T47D (cell line): ENCODE measurements at places on chromosomes 4 and X.
A peak's percentile ranks its signal among the peaks of the same experiment; 100 is the strongest.

- no peak for DNase-seq
Observed at GRCh38 chr4:58050439-58050838, 940.3 kb upstream of the IGFBP7 start.

GRCh38 chr4:5942947-5943346, 50.1 kb upstream of the CRMP1 start:
- no peak for DNase-seq

- no peak for DNase-seq
Observed at GRCh38 chrX:96752781-96753180, 68.1 kb downstream of the DIAPH2 start.

- no peak for DNase-seq
Observed at GRCh38 chrX:567891-568290, 62.7 kb upstream of the SHOX start.

DNA sequence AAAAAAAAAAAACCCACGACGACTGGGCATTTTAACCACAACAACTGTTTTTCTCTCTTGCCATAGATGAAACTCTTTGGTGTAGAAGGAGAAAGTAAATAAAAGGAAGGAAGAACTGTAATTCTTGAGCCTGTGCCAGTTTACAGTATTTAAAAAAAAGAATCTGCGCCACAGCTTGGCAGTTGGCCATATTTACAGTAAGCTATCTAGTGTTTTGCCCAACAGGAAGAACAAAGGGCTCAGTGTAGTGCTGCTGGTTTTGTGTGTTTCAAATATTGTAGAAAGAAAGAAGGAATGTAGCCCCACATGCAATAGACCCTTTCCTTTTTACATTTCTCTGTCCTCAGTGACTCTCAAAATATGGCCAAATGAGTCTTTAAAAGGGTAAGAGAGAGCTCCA, 66.1 kb downstream of the NR3C2 start:
- peak; percentile 67 for DNase-seq

GRCh38 chr4:62460329-62460728, 1260.2 kb downstream of the ADGRL3 start:
- DNase-seq = no peak

- DNase-seq = no peak
Observed at GRCh38 chr4:122747068-122747467, 14.6 kb downstream of the BBS12 start.

DNA sequence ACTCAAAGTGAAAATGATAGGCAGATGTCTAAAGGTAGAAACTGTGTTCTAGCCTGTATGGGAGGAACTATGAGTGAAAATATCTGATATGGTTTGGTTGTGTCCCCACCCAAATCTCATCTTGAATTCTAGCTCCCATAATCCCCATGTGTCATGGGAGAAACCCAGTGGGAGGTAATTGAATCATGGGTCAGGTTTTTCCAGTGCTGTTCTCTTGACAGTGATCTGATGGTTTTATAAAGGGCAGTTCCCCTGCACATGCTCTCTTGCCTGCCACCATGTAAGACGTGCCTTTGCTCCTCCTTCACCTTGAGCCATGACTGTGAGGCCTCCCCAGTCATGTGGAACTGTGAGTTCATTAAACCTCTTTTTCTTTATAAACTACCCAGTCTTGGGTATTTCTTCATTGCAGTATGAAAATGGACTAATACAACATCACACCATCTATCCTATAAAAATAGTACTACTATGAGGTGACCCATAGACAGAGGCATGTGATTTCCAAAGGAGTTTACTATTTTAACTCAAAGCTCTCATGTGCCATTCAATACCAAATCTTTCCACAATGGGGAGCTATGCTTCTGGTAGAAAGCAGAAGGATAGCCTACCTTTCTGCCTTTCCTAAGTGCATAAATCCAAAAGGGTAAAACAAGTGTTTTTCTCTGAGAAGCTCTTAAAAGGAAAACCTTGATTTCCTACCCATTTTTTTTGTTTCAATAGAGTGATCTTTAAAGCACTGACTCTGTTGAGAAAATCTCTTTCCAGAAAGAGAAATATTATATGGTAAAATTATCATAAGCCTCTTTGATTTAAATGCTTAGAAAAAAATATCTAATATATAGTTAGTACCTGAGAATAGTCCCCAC, 38.8 kb downstream of the SEC31A start:
- peak; percentile 52 for DNase-seq

GRCh38 chr4:89000844-89001360, 56.1 kb downstream of the FAM13A start:
- DNase-seq = peak; percentile 9

- peak; percentile 36 for DNase-seq
Observed at GRCh38 chrX:110665223-110666002, 130.2 kb downstream of the CHRDL1 start.

DNA sequence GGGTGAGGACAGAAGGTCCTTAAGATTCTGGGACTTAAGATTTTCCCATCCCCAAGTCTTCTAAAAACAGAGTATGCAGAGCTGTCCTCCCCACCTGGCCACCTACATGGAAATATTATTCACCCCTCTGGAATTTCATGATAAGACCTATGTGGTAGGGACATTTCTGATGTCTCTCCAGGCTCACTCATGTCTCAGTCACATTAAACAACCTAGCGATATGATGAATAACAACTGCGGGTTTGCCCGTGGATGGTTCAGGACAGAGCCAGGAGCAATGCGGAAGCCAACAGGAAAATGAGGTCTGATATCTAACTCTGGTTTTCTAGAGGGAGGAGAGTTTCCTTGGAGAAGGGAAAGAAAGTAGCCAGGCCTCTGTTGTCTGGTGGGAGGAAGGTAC, 47.4 kb downstream of the TEX13A start:
- DNase-seq = no peak

DNA sequence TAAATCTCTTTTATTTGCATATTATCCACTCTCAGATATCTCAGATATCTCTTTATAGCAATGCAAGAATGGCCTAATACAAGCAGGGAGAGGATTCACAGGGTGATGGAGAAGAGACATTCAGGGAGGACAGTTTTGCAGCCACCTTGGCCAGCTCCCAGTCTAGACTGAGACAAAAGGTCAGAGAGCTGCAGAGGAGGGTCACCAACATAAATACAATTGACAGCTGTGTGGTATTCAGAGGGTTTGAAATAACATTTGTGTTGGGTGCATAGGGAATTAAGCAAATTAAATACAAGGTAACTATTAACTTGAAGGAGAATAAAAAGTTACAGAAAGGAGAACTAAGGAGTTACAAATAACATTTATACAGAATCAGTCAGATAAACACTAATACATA, 189.5 kb upstream of the TAPT1 start:
- DNase-seq = no peak

DNA sequence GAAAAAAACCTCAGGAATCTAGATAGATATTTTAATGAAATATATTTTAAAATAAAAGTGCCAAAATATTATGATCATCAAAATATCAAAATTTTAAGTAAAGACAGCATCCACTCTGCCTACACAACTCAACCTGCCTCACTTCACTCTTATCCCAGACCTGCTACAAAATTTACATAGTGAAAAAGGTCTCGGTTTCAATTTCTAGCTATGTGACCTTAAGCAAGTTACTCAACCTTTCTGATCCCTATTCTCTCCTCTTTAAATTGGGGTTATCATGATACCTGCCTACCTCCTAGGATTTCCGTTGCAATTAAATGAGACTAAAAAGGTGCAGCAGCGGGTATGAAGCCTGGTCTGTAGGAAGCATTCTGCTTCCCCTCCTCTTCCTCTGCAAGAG, 72.9 kb downstream of the FAM114A1 start:
- no peak for DNase-seq

GRCh38 chr4:56182356-56182755, 204.9 kb downstream of the AASDH start:
- no peak for DNase-seq

DNA sequence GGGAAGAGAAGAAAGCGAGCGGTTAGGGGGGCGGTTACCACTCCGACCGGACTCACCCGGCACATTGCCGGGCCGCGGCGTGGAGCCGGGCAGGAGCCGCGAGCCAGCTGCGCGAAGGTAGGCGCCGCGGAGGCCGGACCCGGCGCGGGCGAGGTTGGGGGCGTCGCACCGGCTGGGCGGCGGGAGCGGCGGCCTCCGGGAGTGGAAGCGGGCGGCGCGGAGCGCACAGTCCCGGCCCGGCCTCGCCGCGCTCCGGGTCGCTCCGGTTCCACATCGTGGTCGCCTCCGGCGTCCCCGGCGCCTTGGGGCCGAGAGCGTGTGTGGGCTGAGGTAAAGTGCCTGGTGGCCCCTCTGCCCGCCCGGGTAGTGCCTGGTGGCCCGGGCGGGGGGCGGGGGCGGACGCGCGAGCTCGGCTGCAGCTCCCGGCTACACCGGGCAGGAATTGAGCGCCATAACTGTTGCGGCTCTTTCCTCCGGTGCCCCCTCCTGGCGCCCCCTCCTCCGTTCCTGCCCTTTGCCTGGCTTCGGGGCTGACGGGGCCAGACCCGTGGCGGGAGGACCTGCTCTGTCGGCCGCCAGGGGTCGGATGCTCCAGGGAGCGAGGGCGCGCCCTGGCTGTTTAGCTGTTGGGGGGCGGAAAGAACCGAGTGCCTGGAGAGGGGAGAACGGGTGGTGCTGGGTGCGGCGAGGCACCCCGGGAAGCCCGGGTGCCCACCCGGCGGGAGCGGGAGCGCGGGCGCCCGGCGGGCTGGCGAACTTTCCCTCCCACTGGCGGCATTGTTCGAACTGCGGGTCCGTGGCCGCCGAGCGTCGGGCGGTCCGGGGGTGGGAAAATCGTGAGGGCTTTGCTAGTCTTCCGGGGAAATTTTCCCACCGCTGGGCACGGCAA, 626 bp downstream of the JADE3 start:
- peak; percentile 60 for DNase-seq

DNA sequence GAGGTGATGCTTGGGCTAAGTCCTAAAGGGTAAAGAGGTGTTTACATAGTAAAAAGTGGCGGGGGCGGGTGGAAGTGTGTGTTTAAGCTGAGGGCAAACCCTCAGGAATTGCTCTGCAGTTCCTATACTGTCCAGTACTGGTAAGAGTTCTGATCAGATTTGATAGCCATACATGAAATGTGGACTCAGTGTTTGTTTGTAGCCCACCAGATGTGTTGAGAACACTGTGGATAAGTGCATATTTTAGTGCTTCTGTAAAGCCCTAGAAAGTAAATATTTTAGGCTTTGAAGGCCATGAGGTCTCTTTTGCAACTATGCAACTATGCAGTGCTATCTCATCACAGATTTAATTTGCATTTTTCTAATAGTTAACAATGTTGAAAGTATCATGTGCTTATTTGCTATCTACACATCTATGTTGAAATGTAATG, 80.7 kb upstream of the EOLA2 start:
- no peak for DNase-seq

GRCh38 chrX:15451913-15452312, 41.2 kb downstream of the PIR start:
- DNase-seq = no peak

- DNase-seq = no peak
Observed at GRCh38 chr4:3254302-3255131, 5.6 kb downstream of the MSANTD1 start.

DNA sequence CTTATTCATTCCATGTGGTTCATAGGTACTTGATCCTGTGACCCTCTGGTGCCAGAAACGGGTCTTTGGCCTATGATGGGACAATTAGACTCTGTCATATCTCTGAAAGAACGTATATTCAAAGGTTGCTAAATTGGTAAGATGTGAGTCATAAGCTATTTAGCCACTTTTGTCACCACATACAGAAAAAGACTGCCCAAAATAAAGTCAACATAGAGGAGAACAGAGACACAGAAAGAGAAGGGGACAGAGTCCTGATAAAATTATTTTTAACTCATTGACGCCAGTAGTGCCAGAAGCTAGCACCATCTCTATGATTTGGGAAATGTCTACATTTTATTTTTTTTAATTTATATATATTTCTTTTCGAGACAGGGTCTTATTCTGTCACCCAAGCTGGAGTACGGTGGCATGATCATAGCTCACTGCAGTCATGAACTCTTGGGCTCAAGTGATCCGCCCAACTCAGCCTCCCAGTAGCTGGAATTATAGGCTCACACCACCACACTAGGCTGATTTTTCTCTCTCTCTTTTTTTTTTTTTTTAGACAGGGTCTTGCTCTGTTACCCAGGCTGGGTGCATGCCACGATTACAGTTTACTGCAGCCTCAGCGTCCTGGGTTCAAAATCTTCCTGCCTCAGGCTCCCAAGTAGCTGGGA, 92.1 kb upstream of the COX18 start:
- DNase-seq = no peak

GRCh38 chrX:19852014-19853005, 35.1 kb downstream of the SH3KBP1 start:
- DNase-seq = no peak

DNA sequence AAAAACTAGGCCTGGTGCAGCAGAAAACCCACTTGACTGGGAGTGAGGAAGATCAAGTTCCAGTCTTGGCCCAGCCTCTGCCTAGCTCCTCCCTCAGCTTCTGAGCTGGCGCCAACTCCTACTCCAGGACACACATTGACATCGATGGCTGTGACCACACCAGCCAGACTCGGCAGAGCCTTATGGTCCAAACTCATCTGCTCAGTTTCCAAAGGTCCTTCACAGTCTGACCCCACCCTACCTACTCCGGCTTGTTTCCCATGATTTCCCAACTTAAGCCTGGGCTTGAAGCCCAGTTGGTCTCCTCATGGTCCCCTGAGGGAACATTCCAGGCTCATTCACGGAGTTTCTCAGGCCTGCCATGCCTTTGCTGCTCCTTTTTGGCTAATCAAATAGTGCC, 10.1 kb downstream of the ELF4 start:
- no peak for DNase-seq

- no peak for DNase-seq
Observed at GRCh38 chr4:77579406-77580076, 26.1 kb upstream of the CXCL13 start.

DNA sequence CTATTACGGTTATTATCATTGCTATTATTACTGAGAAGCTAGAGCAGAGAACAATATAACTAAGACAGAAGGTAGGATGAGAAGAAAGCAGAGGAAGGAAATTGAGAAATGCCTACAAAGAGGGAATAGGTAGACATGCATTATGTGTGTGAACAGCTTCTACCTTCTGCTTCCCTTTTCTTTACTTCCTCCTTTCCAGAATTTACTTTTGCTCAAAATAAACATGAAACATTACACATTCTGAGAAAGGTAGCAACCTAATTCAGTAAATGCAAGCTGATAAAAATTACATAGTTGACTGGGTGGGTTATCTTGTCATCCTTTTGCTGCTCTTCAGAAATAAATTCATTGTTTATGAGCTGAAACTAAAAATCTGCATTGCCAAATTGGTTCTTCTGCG, 54.6 kb downstream of the AMOT start:
- no peak for DNase-seq

DNA sequence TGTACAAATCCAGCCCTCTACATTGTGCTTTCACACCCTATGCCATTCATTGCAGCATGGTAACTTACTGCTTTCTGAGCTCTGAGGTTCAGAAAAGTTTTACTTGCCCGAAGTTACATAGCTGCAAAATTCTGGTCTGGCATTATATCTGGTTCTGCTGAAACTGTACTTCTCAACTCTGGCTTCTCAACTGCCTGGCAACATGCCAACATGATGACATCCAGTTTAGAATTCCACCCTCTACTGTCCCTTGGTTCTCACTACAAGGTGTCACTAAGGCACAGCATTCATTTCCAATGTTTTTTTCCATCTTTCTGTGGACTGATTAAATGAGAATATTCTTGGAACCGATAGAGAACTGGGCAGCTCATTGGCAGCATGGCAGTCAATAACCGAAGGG, 242.9 kb upstream of the PRPS2 start:
- no peak for DNase-seq
